ENCODE measurements at places on chromosomes 2 and 18.

- DNase-seq, result no peak
Observed at GRCh38 chr2:46802665-46803546, 112.7 kb downstream of the MCFD2 start.

- no peak for DNase-seq
Observed at GRCh38 chr18:2564373-2564772, 6.9 kb downstream of the METTL4 start.

- DNase-seq, result no peak
Observed at GRCh38 chr2:120914839-120915521, 179.3 kb downstream of the GLI2 start.

GRCh38 chr2:107325981-107326786 lies 440.2 kb upstream of the ST6GAL2 start:
- DNase-seq, result no peak

- no peak for DNase-seq
Observed at GRCh38 chr18:47969816-47970215, 39.4 kb upstream of the SMAD2 start.

DNA sequence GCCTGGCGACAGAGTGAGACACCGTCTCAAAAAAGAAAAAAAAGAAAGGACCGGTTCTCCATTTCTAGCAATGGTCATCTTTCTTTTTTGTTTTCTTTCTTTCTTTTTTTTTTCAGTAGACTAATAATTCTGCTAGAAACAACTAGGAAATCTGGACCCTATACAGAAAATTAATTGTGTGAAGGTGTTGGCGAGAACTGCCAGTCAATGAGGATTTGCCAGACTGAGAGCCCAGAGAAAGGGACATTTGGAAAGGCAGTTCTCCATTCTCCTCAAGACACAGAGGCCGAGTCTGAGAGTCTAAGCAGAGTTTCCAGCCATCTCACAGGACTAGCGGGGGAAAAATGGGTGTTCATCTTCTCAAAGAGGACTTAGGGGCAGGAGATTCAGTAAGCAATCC lies 123.6 kb upstream of the GPC1 start:
- no peak for DNase-seq

GRCh38 chr2:8543060-8543382 lies 138.8 kb upstream of the ID2 start:
- DNase-seq, result no peak

DNA sequence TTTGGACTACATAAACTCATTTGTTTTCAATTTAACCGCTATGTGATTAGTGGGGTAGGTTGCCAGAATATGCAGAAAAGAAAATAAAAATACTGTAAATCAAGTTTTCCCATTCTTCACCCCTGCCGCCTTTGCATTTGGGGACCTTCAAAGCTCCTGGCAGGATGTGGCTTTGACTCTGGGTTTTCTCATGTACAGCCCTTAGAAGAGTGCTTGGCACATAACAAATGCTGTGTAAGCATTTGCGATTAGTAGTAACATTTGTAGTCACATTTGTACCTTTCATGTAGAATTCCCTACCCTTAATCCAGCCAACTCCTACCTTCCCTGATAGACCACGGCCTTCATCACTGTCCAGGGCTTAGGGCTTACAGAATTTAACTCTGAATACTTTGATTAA lies 262.6 kb downstream of the MREG start:
- no peak for DNase-seq

- DNase-seq, result no peak
Observed at GRCh38 chr18:42611134-42611533, 504.4 kb downstream of the RIT2 start.

DNA sequence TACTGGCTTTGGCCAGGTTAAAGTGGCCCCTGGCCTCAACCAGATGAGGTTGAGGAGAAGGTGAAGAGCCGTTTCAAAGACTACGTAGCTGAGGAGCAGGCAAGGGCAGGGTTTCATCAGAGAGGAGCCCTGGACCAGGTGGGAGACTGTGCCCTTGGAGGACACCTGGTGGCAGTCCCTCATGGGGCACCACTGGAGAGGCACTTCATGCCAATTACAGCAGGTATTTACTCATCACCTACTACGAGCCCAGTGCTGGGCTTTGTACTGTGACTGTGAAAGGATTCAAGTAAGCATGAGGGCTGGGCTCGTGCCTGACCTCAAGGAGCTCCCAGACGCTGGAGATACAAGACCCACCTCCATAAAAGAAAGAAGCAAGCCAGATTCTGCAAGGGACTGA lies 37.6 kb downstream of the SMAD7 start:
- DNase-seq, result no peak

- no peak for DNase-seq
Observed at GRCh38 chr18:51659781-51660180, 462.3 kb upstream of the MEX3C start.

DNA sequence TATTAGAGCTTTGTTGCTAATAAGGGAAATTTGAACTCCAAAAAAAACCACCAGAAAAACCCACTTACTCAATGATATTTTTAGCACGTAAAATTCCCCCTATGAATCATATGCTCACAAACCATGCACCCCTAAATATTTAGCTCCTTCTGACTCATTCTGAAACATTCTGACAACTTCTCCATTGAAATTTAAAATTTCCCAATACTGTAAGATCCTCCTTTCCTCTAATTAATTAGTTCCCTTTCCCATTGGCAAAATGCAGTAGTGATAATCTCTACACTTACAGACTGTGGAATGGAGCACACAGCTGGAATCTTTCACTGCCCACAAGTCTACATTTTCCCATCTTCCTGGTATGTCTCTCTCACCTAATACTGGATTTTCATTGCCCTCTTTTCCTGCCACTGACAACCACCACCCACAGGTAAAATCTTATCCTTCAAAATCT lies 215.8 kb upstream of the ACVR2A start:
- no peak for DNase-seq

DNA sequence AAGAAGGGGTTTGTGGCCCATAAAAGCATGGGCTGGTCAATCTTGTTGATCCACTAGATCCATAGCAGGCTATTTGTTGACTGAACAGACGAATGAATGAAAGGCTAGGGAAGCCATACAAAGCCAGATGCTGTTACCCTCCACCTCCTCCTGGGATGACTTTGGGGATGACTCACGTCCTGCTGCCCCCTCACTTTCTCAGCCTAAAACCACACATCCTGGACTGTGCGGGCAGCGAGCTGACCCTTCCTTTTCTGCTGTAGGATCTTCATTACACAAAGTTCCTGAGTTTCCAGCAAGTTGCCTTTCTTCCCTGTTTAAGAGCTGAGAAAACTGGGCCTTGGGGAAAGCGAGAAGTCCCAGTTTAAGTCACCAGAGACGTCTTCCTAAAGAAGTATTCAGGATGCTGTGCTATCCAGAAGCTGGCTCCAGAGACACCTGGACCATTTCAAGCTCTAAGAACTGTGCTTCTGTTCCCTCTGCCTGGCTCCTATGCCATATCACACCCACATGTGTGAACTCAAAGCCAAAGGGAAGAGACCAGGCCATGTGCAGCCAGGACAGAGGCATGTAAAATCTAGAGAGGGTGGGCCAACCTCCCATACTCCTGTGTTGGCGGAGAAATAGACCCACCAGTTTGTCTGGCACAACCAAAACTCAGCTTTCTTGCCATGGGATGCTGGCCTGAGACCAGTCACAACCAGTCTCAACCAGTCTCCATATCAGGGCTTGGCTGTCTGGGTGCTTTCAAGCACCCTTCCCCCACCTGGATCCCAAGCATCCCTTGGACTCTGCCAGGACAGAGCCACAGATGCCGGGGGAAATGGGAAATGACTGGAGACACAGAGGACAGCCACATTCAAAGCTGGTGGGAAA lies 4.7 kb upstream of the SLC20A1 start:
- DNase-seq, result no peak

DNA sequence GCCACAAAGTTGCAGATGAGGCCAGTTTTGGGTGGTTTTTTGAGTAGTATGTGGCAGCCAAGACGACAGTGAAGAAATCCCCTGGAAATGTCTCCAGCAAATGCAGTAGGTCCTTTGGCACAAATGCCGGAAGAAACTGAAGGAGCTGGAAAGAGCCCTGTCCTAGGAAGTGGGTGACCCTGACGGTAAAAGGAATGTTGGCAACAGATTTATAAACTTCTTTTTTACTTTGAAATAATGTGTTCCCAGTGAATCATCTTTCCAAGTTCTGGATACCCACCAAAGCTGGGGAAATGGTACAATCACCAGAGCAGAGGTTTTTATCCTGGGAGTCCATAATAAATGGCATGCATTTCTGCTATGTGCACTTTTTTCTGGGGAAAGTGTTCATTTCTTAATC lies 112.9 kb downstream of the CSRNP3 start:
- no peak for DNase-seq

GRCh38 chr2:53829273-53829979 lies 30.3 kb downstream of the GPR75 start:
- DNase-seq, result no peak

- no peak for DNase-seq
Observed at GRCh38 chr2:43018179-43019024, 208.0 kb downstream of the ZFP36L2 start.

GRCh38 chr2:72669121-72669520 lies 156.7 kb downstream of the EXOC6B start:
- no peak for DNase-seq

GRCh38 chr2:223797811-223798721 lies 39.3 kb downstream of the AP1S3 start:
- DNase-seq, result no peak

- DNase-seq, result no peak
Observed at GRCh38 chr2:10473121-10473756, 25.1 kb upstream of the ODC1 start.

GRCh38 chr2:95062242-95063085 lies 37.0 kb downstream of the MAL start:
- DNase-seq, result no peak

DNA sequence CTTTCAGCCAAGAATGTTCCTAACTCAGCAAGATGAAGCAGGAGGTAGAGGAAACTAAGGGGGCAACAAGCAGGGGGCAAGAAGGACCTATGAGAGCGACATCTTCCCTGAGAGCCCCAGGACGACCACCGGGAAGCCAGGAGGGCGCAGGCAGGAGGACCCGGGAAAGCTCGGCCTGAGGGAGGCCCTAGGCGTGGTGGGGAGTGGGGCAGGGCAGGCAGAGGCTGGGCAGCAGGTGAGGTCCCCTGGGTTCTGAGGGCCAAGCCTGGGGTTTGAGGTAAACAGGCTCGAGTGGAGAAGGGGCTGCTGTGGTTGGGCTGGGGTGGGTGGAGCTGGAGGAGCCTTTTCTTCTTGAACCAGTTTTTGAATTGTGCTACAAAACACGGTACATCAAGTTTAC lies 1.3 kb upstream of the ALPI start:
- no peak for DNase-seq

GRCh38 chr2:227146456-227146855 lies 17.5 kb downstream of the COL4A4 start:
- DNase-seq, result no peak

GRCh38 chr18:68693091-68693815 lies 21.7 kb downstream of the TMX3 start:
- DNase-seq, result no peak

- no peak for DNase-seq
Observed at GRCh38 chr18:41135146-41135545, 819.9 kb upstream of the PIK3C3 start.

GRCh38 chr2:60285626-60286316 lies 267.7 kb downstream of the BCL11A start:
- no peak for DNase-seq

GRCh38 chr2:39606585-39606984 lies 59.1 kb upstream of the TMEM178A start:
- DNase-seq, result no peak

- no peak for DNase-seq
Observed at GRCh38 chr2:114160263-114160981, 270.5 kb downstream of the ACTR3 start.

DNA sequence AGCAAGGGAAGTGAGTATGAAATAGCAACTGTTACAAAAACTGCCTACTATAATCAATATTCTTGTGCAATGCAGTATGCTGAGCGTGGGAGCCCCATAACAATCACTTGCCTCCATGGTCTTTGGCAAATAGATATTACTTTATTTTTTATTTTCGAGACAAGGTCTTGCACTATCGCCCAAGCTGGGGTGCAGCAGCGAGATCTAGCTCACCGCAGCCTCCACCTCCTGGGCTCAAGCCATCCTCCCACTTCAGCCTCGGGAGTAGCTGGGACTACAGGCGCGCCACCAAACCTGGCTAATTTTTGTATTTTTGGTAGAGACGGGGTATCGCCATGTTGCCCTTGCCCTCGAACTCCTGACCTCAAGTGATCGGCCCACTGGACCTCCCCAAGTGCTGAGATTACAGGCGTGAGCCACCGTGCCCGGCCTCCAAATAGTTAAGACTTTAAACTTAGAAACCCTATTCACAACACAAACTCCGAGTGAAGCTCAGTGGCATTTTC lies 1.2 kb upstream of the CCNT2 start:
- no peak for DNase-seq

- no peak for DNase-seq
Observed at GRCh38 chr2:17634997-17635396, 94.5 kb downstream of the VSNL1 start.

- DNase-seq, result no peak
Observed at GRCh38 chr2:213015387-213016165, 135.8 kb downstream of the IKZF2 start.

DNA sequence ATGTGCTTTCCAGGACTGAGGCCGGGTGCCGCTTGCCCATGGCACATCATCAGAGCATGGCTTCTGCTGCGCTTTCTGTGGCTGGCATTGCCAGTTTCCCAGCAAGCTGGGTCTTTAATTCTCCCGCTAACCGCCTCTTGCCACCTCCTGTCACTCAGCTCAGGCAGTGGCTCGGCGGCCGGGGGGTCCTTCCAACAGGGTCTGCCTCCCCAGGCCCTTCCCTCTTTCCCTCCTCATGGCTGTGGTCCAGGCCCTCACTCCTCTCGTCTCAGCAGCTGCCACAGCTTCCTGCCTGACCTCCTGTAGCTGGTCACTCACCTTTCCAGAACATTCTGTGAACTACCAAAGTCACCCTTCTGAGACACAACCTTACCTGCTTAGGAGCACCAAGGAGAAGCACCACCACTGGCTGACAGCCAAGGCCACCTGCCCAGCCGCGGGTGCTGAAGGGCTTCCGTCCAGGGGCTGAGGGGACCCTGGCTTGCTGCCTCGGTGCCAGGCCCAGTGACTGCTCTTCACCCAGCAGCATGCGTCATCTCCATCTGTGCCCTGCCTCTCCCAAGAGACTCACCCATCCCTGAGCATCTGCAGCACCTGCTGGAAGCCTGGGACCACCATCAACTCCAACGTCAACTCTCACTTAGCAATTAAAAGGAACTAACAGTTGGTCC lies 22.6 kb downstream of the CHMP1B start:
- no peak for DNase-seq

- no peak for DNase-seq
Observed at GRCh38 chr2:16821692-16822091, 156.1 kb upstream of the CYRIA start.

DNA sequence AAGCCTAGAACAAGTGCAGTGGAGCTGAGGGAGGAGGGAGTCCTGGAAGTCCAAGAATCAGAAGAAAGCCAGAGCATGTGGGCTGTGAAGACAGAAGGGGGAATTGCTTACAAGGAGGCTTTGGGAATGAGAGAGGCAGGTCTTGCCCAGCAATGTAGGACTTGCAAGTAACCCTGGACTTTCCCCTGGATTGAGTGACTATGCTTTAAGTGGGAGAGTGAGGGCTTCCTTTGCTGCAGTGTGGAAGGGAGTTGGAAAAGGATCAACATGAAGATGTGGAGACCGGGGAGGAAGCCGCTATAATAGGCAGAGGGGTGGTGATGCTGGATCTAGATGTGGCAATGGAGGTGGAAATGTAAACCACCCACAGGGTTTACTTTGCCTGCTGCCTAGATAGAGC lies 13.8 kb upstream of the SCYGR1 start:
- DNase-seq, result no peak
